ENCODE measurements at places on chromosomes 2 and 18. TPM values are rescaled to one million over a fixed set of nuclear protein-coding genes. Genes with fewer than 3 reads are reported as not detected.
A peak's percentile ranks its signal among the peaks of the same experiment; 100 is the strongest.

GRCh38 chr2:33509908-33510585 lies 33.6 kb downstream of the RASGRP3 start:
- no peak for DNase-seq

DNA sequence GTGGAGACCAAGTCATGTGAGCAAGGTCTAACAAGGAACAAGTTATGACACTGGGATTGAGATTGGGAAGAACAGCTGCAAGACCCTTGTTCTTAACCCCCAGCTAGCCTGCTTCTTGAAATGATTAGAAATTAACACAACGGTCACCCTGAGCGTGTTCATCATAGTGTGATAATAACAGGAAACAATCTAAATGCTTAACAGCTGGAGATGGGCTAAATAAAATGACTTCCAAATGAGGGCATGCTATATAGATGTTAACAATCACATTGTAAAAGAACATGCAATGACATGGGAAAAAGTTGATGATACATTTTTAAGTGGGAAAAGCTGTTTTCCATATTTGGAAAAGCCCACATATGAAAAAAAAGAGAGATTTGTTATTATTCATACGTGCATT lies 47.6 kb downstream of the RPL37A start:
- DNase-seq, result no peak

DNA sequence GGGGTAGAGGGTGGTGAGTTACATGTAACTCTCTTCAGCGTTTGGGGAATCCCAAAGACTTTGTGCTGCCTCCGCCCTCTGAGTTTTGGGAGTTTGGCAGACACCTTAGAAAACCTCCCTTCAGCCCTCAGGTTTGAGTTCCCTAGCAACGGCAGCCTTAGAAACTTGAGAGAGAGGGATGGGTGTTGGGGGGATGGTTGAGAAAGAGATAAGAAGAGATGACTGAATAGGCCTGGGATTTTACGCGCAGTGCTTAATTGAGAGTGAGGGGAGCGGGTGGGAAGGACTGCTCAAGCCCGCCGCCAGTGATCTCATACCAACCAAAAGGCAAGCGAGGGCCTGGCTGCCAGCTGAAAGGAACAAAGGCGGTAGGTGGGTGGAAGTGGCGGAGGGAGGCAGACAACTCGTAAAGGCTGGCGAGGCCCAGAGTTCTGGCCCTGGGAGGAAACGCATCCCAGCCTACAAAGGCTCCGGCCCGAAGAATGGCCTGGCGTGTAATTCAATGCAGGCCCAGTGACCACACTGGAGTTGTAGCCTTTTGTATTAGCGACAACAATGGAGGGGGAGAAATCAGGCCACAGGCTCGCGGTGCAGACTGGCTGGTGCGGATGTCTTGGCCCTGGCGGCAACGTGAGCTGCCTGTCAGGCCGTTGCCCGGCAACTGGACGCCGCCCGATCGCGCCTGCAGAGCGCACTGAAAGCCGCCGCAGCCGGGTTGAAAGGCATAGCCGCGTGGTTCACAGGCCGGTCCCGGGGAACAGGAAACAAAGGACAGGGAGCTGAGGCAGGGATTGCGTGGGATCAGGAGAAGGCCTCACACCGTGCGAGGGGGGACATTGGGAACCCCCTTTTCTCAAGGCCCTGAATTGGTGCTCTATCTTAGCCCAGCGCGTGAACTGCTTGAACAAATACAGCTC lies 39.9 kb upstream of the DARS1 start:
- DNase-seq, result peak; percentile 93

GEN1 gene
- total RNA-seq, result 30.0 TPM

ARHGAP25 gene
- not detected for total RNA-seq

All from SJSA1 (cell line).